ENCODE measurements at places on chromosomes 12 and 14.

DNA sequence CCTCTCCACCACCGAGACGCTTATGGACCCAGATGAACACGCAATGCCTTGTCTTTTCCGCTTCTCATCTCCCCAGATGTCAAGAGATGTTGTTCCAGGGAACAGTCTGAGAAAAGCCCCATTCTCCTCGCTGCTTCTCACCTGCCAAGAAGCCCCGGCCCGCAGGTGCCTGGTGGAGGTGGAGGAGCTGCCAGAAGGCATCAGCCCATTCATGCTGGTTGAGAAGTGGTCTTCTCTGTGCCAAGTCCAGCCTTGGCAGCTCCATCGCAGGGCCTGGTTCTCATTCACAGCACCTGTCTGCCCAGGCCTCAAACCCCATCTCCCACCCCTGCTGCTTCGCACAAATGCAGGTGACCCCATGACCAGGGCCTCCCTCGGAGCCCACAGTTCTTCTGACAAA lies 42.3 kb upstream of the TMEM263 start:
- DNase-seq = no peak

DNA sequence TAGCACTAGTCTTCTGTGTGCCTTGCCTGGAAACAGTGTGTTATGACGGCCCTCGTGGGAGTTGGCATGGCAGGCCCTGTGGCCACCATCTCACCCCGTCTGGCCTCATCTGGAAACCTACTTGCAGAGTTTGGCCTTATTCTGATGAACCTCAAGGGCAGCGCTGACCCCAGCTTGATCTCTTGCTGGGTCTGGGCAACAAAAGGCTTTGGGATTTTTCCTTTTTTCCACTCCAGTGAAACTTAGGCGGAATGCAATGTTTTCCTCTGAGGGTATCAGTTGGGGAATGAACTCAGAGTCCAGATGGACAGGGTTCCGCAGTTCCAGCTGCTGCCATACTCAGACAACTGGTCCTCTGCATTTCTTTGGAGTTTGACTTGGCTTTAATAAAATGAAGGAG lies 15.9 kb downstream of the CACNA1C start:
- no peak for DNase-seq

GRCh38 chr14:53501361-53502211 lies 348.5 kb upstream of the DDHD1 start:
- no peak for DNase-seq

DNA sequence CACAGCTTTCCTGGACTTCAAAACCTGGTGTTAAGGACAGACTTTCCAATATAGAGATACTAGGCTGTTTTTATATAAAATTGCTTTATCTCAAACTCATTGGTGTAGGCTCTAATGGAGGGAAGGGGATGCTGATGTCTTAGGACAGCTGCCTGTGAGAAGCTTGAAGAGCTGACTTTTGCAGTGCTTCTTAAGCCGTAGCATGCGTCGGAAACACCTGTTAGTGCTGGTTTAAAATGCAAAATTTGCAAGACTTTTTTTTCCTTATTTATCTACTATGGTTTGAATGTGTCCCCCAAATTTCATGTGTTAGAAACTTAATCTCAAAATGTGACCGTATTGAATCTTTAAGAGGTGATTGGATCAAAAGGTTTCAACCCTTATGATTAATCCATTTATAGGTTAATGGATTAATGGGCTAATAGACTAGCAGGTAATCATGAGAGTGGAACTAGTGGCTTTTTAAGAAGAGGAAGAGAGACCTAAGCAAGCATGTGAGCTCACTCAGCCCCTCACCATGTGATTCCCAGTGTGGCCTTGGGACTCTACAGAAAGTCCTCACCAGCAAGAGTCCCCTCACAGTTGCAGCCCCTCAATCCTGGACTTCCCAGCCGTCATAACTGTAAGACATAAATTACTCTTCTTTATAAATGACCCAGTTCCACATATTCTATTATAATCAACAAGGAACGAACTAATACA lies 60.9 kb upstream of the FUT8 start:
- no peak for DNase-seq

DNA sequence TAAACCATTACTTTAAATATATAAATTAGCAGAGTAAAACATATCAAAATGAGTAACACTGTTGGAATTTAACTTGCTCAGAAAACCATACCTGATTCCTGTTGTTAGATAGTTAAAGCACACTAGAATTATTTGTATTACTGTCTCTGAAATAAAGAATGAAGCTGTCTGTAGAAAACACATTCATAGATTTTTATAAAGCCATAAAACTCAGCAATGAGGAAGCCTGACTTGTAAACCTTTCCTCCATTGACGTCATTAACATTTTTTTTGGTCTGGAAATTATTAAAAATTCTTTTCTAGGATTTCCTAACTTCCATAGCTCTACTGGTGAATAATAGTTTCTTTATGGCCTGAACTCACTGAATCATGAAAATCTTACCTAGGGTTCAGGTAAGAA lies 147.6 kb downstream of the BRMS1L start:
- no peak for DNase-seq

GRCh38 chr12:3325736-3326135 lies 165.3 kb upstream of the PRMT8 start:
- DNase-seq = no peak

- DNase-seq = no peak
Measured at GRCh38 chr14:94648801-94649200, 36.6 kb downstream of the SERPINA3 start.

DNA sequence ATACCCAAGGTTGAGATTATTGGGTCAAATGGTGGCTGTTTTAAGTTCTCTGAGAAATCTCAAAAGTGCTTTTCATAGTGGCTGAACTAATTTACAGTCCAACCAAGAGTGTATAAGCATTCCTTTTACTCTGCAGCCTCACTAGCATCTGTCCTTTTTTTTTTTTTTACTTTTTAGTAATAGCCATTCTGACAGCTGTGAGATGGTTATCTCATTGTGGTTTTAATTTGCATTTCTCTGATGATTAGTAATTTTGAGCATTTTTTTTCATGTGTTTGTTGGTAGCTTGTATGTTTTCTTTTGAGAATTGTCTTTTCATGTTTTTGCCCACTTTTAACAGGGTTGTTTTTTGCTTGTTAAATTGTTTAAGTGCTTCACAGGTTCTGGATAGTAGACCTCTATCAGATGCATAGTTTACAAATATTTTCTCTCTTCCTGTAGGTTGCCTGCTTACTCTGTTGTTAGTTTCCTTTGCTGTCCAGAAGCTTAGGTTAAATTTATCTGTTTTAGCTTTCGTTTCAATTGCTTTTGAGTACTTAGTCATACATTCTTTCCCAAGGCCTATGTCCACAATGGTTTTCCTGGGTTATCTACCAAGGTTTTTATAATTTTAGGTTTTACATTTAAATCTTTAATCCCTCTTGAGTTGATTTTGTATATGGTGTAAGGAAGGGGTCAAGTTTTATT lies 881.3 kb upstream of the SEL1L start:
- no peak for DNase-seq
